Stimulated activated CD8-positive, alpha-beta memory T cell treated with anti-CD3 and anti-CD28 coated beads, Interleukin-4, amount 100 ng/mL, for 48 hours (primary cell): ENCODE measurements at places on chromosomes 12 and 14.

DNA sequence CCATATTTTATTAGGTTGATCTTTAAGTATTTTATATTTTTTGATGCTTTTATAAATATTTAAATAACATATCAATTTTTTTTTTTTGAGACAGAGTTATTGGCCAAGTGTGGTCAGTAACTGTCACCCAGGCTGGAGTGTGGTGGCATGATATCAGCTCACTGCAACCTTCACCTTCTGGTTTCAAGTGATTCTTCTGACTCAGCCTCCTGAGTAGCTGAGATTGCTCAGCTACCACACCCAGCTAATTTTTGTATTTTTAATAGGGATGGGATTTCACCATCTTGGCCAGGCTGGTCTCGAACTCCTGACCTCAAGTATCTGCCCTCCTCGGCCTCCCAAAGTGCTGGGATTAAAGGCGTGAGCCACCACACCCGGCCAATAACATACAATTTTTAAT is 71.1 kb downstream of the FUT8 start:
- DNase-seq = no peak

DNA sequence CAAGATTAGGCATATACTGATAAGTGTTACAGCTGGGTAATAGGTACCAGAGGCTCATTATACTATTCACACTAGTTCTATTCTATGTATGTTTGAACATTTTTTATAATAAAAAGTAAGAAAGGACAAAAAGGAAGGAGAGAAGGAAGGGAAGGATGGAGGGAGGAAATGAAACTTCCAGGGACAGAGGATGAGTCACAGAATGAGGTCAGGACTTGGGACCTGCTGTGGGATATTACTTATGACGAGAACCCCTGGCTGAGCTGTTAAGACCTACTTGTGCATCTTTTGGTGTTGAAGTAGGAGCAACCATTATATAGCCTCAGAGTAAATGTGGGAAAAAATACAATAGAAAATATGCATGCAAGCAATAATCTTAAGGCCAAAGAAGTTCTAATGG is 16.7 kb upstream of the TMEM260 start:
- no peak for DNase-seq

DNA sequence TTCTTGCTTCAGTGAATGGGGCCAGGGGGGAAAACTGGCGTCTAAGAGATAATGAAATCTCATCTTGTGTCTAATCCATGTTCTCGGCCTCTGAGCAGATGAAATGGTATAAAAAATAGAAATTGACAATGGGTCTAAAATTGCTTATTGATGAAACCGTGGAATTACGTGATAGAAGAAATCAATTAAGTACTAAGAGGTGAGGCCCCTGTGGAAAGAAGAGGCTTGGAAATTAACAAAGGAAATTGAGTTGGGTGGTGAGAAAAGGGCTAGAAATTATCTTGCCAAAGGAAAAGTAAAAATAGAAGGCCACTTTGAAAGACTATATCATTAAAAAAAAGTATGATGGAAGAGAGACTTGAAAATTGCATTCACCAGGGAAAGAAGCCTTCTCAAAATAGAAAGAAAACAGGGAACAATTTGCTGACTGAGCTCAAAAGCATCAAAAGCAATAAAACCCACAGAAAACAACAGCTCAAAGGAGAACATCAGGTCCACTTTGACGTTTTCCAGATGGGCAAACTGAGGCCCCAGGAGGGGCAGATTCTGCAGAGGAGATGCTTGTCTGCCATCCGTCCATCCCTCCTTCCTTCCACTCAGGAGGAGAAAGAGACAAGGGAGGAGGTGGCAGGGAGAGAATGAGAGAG is 226.1 kb upstream of the RTL1 start:
- no peak for DNase-seq

DNA sequence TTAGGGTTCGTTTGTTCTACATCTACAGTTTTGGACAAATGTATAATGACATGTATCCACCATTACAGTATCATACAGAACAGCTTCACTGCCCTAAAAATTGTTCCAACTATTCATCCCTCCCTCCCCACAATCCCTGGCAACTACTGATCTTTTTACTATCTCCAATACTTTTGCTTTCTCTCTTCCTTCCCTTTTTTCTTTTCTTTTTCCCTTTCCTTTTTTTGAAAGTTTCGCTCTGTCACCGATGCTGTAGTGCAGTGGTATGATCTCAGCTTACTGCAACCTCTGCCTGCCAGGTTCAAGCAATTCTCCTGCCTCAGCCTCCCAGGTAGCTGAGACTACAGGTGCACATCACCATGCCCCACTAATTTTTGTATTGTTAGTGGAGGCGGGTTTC is 2.6 kb upstream of the ACOT4 start:
- DNase-seq = no peak

DNA sequence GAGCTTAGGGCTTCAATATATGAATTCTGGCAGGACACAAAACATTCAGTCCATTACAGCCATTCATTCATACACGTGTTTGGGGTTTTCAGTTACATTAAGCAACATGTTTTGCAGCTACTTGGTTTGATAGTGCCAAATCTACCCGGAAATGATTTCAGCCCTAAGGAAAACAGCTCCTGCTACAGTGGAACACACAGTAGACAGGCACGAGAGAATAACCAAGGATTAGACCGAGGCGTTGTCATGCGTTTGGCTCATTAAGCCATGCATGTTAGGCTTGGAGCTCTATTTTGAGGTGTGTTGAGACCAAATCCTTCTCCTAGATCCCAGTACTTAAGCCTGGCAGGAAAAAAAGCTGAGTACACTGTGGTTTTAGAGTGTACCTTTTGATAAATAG is 177.4 kb downstream of the PRKCH start:
- no peak for DNase-seq

GRCh38 chr12:131643631-131644452 is 67.0 kb upstream of the SFSWAP start:
- no peak for DNase-seq

DNA sequence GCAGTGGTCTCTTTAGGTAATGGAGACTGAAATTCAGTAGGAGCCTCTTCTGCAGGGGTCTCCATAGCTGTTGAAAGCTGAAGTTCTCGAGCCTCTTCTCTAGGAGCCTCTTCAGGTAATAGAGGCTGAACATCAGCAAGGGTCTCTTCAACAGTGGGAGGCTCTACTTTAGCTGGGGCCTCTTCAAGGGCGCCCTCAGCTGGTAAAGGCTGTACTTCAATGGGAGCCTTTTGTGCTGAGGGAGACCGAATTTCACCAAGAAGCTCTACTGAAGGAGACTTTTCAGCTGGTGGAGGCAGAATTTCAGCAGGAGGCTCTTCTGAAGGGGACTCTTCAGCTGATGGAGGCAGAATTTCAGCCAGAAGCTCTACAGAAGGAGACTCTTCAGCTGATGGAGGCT is 1.5 kb downstream of the FSCB start:
- DNase-seq = no peak

DNA sequence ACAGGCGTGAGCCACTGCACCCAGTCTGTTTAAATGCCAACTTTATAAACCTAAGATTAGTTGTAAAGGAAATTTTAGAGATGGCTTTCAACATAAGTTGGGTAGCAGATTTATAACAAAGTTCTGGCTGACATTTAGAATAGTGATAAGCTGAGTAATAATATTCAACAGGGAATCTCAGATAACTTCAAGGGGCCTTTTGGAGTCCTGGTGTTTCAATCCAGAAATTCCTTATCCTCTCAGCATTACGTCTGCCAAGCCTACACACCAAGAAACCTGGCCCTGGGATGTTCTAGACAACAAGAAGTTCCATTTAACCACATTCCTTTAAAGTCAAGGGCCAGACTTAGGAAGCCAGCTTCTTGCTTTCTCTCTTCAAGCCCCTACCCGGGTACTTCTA is 59.5 kb upstream of the DYRK2 start:
- DNase-seq = no peak
